ENCODE measurements at places on chromosomes 2 and 18.

- DNase-seq = no peak
Observed at GRCh38 chr2:190781604-190782198, 98.9 kb upstream of the GLS start.

DNA sequence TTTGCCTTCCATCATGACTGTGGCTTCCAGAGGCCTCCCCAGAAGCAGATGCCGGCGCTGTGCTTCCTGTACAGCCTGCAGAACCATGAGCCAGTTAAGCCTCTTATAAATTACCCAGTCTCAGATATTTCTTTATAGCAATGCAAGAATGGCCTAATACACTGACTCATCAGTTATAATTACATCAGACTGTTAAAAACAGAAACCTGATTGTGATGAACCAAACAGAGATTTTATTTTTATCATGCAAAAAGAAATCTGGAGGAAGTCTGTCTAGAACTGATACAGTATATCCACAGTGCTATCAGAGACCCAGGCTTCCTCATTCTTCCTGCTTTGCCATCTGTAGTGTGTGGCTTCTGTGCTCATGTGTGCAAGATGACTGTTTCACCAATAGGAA, 93.4 kb upstream of the MEX3C start:
- no peak for DNase-seq

- DNase-seq = no peak
Observed at GRCh38 chr18:2715990-2716389, 60.5 kb downstream of the SMCHD1 start.

DNA sequence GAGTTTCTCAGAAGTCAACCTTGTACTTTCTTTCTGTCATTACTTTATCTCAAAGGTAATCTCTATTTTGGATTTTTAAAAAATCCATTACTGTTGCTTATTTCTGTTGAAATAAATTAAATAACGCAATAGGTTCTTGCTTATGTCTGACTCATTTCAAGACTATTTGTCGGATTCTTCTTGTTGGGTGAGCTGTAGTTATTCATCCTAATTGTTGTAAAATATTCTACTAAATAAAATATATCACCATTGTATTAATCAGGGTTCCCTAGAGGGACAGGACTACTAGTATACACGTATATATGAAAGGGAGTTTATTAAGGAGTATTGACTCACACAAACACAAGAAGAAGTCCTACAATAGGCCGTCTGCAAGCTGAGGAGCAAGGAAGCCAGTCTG, 403.9 kb upstream of the CYRIA start:
- DNase-seq = no peak

DNA sequence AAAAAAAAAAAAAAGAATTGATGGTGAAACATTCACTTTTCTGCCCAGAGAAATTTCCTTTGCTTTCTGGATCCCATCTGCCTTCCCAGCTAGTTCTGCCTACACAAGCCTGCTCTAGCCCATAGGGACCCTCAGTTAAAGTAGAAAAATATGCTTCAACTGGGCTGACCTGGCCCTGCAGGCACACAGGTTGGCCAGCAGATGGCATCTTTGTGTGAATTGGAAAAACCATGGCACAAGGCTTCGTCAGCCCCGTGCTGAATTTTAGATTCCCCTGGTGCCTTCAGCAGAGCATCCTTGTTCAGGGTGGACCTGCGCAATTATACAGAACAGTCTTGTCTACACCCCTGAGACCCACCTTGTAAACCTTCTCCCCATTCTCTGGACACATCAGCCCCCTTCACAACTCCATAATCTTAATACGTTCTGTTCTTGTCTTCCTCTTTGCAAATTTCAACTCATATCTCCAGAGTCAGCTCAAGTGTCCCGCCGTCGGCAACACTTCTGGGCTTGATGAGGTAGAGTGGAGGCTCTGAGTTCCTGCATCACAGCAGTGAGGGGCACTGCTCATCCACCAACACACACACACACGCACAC, 114.5 kb downstream of the INSIG2 start:
- no peak for DNase-seq

GRCh38 chr18:78673516-78674321, 305.9 kb upstream of the SALL3 start:
- no peak for DNase-seq

DNA sequence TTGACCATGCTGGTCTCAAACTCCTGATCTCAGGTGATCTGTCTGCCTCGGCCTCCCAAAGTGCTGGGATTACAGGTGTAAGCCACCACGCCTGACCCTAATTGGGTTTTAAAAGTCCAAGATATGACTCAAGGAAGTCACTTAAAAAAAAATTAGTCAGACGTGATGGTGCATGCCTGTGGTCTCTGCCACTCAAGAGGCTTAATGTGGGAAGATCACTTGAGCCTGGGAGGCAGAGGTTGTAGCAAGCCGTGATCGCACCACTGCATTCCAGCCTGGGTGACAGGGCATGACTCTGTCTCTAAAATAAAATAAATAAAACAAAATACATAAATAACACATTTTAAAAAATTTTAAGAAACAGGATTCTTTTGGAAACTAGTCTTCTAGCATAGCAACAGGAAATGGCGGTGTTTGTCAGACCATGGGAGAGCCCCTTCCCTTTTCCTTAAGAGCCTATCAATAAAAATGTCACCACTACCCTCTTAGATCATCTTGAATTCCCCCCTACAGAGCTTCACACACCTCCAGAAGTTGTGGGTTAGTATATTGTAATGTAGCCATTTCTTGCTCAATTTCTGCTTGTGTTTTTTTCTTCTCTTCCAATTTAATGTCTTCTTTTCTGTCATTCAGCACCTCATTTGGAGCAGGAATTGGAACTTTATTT, 20.1 kb downstream of the SFT2D3 start:
- DNase-seq = no peak

- no peak for DNase-seq
Observed at GRCh38 chr2:68784188-68784587, 49.6 kb downstream of the ARHGAP25 start.

- peak; percentile 2 for DNase-seq
Observed at GRCh38 chr18:44507729-44508325, 172.9 kb upstream of the SETBP1 start.

GRCh38 chr18:59448546-59448945, 89.5 kb upstream of the LMAN1 start:
- DNase-seq = no peak

- DNase-seq = no peak
Observed at GRCh38 chr2:109238580-109238979, 109.6 kb downstream of the SH3RF3 start.

- DNase-seq = no peak
Observed at GRCh38 chr2:219916726-219917440, 289.5 kb downstream of the SLC4A3 start.

DNA sequence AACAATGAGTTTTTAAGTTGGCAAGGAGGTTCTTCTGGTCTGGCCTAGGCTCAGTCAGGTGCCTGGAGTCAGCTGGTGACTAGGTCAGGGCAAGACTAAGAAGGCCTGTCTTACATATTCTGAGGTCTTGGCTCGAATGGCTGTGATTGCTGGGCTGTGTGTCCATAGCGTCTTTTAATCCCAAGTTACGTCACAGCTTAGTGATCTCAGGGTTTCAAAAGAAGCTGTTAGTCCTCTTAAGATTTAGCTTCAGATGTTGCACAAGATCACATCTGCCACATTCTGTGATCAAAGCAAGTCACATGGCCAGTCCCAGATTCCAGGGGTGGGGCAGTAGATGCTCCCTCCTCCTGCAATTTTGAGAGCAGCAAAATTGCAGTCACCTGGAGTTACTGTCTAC, 61.3 kb downstream of the PKP4 start:
- no peak for DNase-seq

DNA sequence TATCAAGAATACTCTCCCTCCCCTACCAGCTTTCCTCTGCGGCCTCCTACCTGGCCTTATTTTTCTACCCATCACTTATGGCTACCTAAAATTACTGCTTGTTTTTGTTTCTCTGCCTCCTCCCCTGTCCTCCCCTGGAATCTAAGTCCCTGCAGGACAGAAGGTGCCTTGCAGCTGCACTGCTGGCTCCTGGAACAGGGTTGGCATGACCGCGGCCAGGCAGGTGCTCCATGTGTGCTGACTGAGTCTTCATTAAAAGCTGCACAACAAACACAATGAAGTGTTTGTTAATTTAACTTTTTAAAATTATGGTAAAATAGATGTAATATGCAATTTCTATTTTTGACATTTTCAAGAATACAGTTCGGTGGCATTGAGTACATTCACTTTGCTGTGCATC, 171.9 kb upstream of the FHL2 start:
- DNase-seq = no peak

- DNase-seq = no peak
Observed at GRCh38 chr2:218406949-218407618, 7.4 kb downstream of the CTDSP1 start.

DNA sequence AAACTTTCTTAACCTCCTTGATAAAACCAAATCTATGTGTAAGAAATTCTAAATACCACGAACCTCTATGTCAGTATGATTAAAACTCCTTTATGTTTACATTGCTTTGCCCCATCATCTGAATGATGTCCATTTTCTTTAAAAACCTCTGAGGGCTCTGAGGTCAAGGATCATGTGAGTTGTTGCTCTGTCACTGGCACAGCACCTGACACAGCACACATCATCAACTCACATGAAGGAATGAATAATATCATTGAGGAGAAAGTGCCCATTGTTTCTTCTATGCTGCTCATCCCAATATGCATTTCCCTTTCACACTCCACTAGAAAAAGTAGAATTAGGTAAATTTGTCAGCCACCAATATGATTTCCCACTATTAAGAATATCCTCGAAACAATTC, 1178.7 kb upstream of the NRXN1 start:
- no peak for DNase-seq

DNA sequence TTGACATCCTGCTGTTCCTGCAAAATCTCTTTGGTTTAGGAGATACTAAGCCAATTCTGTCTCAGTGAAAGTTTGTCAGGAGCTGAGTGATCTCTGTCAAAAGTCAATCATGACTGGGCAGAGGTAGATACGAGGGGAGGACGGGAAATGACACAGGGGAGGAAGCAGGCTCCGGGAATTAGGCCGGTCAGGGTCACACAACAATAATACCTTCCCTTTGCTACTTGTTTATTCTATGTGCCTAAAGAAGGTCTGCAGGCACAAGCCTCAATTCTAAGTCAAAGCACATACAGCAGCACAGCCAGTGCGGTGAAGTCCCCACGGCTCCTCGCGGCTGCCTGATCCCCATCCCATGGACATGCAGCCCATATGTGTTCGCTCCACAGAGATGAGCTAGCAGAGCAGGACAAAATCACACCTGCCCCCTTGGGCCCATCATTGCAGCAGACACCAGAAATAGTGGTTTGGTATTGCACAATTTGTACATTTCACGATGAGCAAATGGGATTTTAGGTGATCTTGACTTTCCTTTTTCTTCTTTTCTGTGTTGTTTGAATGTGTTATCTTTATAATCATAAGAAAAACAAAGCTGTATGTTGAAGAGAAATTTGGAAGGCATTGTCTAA, 141.4 kb downstream of the VAPA start:
- DNase-seq = no peak

DNA sequence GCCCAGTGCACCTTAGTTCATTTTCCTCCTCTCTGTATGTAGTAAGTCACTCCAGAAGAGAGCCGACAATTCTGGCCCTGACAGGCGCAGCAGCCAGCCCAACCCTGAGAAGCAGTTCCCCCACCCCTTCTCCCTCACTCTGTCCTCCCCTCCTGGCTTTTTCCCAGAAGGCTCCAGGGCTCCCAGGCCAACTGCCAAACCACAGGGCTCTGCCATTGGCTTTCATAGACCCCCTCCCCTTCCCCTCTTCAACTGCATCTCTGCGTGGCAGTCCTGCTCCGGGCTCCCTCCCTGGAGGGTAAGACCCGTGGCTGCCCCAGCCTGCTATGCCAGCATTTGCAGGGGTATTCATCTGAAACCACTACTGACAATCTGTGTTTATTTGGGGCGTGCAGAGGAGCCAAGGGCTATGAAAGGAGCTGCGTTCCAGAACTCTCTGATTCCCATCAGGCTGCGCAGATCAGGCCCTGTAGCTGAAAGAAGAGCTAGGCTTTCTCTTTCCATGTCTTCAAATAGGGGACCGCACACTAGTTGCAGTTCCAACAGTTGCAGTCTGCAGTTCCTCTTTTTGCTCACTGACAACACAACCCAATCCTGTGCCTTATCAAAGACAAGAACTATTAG, 388.6 kb upstream of the TNP1 start:
- peak; percentile 68 for DNase-seq

GRCh38 chr18:49045585-49045984, 94.8 kb upstream of the SMAD7 start:
- no peak for DNase-seq

- DNase-seq = no peak
Observed at GRCh38 chr2:67503066-67503795, 106.1 kb downstream of the ETAA1 start.

- DNase-seq = peak; percentile 72
Observed at GRCh38 chr2:25342372-25343186, 854 bp upstream of the DNMT3A start.

DNA sequence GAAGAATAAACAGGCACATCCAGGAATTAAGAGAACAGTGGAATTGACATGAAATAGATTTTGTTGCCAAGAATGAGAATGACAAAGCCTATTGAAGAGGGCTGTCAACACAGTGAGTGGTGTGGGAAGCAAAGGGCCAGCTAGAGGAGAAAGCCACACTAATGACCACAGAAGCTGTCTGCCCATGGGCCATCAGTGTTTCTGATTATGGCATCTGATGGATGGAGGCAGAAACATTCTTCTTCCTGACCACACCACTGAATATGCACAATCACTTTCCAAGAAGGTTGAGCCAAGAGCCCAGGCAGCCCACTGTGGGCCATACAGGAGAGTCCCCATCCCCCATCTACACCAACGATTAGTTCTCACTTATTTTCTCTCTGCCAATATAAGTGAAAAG, 146.0 kb upstream of the SH3BP4 start:
- no peak for DNase-seq

GRCh38 chr2:1794821-1795220, 50.5 kb upstream of the PXDN start:
- DNase-seq = no peak

GRCh38 chr2:130765464-130765863, 10.1 kb downstream of the AMER3 start:
- no peak for DNase-seq

GRCh38 chr18:70074116-70074515, 126.4 kb upstream of the CD226 start:
- DNase-seq = no peak

DNA sequence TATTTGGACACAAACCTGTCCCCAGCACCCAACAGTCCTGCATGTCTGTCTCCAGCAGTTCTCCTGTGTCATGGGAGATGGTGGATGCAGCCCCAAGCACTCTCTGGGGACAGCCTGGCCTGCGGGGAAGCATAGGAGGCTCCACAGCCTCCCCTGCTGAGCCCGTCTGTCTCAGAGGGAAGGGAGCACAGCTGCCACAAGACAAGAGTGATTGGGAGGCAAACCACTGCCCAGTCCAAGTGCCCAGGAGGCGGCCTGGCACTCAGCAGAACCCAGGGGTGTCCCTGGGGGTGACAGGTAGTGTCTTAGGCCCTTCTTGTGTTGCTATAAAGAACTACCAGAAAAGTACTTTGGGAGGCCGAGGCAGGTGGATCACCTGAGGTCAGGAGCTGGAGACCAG, 211.2 kb upstream of the MYT1L start:
- no peak for DNase-seq

GRCh38 chr2:80592106-80592505, 287.6 kb upstream of the LRRTM1 start:
- DNase-seq = no peak

All from amygdala (tissue), 56 donors.